ENCODE measurements at places on chromosomes 12 and 14. TPM values are rescaled to one million over a fixed set of nuclear protein-coding genes. Genes with fewer than 3 reads are reported as not detected.

- DNase-seq, result no peak
Measured at GRCh38 chr12:4178424-4179170, 95.0 kb upstream of the CCND2 start.

Gene MYH6
- not detected for total RNA-seq

DNA sequence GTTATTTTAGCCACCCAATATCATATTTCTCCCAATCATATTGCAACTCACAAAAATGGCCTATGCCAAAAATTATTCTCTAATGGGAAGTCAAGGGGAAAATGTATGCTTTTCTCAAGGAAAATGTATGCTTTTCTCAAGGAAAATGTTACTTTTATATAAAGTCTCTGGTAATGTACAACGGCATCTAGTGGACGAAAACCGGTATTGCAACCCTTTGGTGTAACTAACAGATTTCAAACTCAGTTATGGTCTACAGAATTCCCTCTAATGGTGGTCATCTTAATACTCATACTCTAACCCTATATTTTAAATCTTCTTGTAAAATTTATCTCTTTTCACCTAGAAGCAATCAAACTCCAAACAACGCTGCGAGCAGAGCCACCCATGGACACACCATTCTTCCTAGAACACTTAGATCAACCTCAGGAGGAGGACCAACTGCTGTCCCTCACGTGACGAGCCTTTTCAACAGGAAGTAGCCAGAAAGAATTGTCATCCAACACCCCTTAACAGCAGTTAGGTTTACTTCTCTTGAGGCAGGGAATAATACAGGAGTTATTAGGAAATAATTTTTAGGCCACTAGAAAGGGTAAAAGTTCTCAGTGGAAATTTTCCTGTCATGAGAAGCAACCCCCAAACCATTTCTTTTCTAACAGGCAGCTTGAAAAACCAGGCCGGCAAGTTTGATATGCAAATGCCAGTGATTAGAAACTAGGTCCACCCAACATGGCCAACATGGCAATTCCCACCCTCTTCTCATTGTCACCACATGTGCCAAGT lies 20.1 kb downstream of the APOBEC1 start:
- DNase-seq, result no peak

- no peak for DNase-seq
Measured at GRCh38 chr14:24132976-24133375, 2.5 kb downstream of the FITM1 start.

- DNase-seq, result no peak
Measured at GRCh38 chr14:69443296-69443805, 41.2 kb upstream of the PLEKHD1 start.

- no peak for DNase-seq
Measured at GRCh38 chr12:67780580-67781084, 132.1 kb downstream of the DYRK2 start.

DNA sequence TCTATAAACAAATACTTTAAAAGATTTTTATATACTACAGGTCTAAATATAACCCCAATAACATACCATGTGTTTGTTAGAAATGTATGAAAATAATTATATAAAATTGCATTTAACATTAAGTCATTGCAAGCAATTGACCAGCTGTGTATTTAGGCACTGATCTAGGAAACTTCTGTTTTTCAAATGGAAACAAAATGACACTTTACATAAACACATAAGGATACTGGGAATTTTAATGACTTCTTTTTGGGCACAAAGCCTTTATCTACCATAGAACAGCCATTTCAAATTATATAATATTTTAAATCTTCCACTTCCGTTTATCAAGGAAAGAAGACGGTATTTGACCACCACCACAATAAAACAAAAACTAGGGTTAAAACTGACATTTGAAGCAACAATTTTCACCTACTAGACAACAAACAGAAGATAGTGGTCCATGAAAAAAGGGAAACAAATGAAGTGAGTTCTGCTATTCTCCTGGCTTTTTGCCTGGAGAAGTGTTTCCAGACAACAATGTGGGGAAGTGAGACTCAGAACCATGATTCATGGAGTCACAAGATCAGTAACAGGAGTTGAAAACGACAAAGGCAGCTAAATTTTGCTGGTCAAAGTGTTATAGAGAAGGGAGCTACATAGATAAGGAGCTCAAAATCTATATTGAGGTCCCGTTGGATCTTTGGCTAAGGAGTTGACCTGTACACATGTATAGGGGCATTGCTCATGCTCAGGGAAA lies 475.1 kb downstream of the TRHDE start:
- DNase-seq, result no peak

GRCh38 chr14:54555651-54556050 lies 11.3 kb upstream of the SAMD4A start:
- no peak for DNase-seq

GRCh38 chr14:56487090-56487667 lies 92.4 kb upstream of the TMEM260 start:
- no peak for DNase-seq

DNA sequence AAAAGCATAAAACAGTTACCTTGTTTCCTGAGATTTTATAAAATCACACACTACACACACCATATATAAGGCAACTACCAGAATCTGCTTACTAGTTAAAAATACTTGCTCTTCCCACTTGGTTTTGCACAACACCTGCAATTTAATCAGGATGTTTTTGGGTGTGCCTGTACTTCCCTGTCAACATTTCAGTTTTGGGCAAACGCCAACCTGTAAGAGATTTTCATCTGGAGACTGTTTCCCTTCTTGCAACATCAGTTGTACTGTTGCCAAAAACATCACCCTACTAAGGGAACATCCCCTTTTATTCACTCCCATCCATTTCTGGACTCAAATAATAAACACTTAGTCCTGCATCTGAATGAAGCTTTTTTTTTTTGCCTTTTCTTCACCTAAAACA lies 172.3 kb downstream of the DUSP6 start:
- DNase-seq, result peak; percentile 4

DNA sequence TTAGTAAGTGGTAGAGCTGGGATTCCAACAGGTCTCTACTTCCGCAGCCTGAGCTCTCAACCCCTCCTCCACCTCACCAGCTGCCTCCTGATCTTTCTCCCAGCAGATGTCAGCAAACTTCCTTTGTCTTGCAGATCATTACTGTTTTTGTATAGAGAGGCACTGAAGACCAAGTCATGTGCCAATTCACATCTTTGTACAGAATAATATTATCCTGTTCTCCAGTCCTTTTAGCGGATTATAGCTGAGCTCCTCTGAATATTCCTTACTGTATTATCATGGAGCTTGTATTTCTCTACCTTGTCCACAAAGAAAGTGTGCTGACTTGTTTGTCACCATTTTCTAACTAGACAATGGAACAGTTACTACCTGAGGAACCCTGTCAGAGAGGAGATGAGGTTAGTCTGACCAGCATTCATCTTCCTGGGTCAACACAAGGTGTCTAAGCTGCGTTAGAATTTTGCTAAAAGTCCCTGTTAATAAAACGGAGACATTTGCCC lies 142.3 kb upstream of the ARHGAP5 start:
- DNase-seq, result no peak
